Stimulated activated CD8-positive, alpha-beta memory T cell treated with anti-CD3 and anti-CD28 coated beads, Interleukin-4, amount 100 ng/mL, for 24 hours (primary cell): ENCODE measurements at places on chromosomes 16 and 17.

GRCh38 chr16:2825049-2825742 is 4.9 kb upstream of the ZG16B start:
- DNase-seq: no peak

DNA sequence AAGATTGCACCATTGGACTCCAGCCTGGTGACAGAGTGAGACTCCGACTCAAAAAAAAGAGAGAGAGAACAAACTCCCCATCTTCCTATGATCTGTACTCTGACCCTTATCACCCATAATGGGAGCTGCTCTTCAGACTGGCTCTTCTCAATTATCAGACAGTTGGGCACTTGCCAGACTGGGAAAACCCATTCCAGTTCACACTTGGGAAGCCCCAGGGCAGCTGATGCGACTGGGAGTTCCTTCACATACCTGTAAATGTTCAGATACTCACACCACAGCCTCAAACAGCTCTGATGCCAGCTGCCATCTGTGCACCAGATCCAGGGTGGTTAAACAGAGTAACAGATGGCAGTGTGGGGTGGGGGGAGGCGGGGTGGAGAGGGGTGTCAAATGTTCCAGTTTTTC is 23.8 kb upstream of the TMEM101 start:
- DNase-seq: no peak

GRCh38 chr17:2017274-2017941 is 7.7 kb downstream of the RTN4RL1 start:
- no peak for DNase-seq

DNA sequence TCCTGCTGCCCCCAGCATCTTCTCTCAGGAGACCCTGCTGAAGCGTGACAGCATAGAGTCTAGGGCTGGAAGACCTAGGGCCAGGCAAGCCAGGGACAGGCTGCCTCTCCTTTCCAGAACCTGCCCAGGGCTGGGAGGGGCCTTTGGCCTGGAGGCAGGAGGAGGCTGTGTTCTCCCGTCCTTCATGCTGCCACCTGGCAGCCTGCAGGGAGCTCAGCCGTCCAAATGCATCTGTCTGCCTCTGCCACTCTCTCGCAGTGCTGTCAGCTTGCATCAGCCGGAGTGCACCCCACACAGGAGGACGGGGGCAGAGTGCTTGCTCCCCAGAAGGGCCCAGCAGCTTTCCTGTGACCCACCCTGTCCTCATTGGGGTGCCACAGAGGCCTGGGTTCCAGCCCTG is 31.3 kb downstream of the ARHGAP23 start:
- DNase-seq: no peak

GRCh38 chr16:29662729-29663015 is 375 bp upstream of the SPN start:
- no peak for DNase-seq

DNA sequence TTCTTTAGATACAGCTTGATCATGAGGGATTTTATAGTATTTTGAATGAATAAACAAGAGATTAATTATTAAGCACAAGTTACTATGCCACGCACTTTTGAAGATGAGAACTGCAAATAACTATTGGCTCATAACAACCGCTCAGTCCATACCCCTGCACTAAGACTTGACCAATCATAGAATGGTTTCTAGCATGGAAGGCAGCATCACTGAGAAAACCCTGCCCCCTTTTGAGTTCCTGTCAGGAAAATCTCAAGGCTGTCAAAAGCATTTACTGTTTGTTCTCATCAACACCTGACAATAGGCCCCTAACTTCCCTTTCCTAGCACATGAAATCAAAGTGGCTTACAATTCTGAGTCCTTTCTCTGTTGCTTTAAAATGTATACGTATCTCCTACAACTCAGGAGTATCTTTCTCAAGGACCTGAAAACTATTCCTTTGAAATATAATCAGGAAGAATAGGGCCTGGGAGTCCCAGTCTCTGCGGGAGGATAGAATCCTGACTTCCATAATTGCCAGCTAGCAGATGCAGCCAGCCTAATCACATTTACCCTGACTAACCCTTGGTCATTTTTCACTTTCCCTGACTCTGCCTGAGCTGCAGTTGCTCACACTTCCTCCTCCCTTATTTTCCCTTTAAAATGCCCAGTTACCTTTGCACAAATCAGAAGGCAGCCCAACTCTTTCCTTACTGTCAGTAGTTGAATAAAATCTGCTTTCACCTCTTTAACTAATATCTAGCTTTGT is 9.1 kb upstream of the MMD start:
- no peak for DNase-seq

GRCh38 chr16:50521246-50521900 is 26.8 kb upstream of the NKD1 start:
- DNase-seq: no peak

- DNase-seq: no peak
Observed at GRCh38 chr17:260031-260791, 78.8 kb upstream of the DOC2B start.

DNA sequence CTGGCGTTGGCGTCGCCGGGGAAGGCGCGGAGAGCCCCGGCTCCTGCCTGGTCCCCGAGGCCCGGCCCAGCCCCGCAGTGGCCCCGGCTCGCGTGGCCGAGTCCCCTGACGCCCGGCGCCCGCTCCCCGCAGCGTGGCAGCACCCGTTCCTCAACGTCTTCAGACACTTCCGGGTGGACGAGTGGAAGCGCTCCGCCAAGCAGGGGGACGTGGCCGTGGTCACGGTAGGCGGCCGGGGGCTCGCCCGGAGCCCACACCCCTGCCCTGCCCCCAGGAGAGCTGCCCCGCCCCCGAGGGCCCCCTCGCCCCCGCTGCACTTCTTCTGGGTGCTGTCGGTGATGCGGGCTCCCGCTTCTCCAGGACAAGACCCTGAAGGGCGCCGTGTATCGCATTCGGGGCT is 466 bp downstream of the WDR90 start:
- DNase-seq: no peak

GRCh38 chr16:85162478-85163277 is 50.4 kb upstream of the CIBAR2 start:
- no peak for DNase-seq

GRCh38 chr16:83912519-83913244 is 13.8 kb downstream of the MLYCD start:
- no peak for DNase-seq

DNA sequence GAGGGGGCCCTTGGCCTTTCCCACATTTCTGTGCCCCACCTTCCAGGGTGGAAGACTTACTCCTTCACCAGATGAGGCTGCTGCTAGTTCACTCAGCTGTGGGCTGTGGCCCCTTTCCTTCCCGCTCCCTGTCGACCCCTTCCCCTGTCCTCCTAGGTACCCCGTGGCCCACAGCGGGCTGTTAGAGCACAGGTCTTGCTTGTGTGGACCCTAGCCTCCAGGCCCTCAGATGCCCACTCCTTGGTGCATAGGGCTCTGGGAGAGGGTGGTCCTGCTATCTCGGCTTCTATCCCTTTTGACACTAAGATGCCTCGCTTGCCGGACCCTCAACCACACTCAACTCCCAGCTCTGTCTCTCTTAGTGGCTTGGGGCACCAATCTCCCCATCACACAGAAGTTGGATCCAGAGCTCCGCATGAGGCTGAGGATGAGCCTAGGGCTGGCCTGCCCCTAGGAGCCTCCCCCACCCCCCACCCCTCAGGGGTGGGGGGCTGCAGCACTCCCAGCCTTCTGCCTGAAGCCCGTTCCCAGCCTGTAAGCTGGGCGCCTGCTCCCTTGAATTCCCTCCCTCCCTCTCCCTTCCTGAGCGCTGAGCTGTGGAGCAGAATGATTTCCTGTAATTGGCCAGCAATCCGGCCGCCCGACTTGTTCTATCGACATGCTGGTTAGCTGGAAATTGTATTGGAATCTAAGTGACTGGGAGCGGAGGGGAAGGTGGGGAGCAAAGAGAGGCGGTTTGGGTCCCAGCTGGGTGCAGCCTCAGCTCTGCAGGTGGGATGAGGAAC is 30.9 kb downstream of the DCAKD start:
- no peak for DNase-seq

DNA sequence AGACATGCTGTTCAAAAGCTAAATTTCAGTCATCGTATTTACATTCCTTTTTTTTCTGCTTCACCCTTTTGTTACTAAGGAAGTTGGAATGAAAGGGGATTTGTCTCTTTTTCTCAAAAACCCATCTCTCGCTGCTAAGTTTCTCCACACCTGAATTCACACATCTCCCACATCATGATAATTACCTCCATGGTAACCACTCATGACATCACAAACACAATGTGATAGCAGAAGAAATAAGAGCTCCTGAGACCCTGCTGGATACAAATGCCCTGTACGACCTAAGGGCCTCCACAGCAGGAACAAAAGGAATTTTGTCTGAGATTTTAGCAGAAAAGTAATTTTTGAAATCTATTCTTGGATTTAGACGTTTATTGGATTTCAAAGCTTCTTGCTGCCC is 82.6 kb upstream of the GNAO1 start:
- no peak for DNase-seq

- DNase-seq: no peak
Observed at GRCh38 chr16:86396901-86397311, 113.4 kb upstream of the FOXF1 start.

DNA sequence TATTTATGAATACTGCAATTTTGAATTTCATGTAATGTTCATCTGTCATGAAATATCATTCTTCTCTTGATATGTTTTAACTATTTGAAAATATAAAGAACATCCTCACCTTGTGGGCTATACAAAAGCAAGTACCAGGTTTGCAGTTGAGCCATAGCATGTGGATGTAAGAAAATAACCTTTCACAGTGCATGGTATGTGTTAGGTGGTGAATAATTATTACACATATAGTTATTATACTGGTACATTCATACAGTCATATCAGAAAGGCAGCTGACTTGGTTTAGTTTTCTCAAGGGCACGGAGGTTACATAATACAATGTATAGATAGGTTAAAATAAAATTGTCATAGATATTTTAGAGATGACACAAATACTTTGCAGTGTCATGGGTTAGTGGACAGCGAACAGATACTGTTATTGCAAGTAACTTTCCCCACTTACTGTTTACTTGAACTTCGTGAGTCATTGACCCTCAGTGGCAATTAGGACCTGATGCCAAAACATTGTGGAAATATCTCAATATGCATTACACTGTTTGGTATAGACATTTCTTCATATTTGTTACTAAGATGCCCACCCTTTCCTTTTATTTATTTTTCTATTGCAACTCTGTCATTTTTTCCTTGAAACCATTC is 445.4 kb upstream of the GOT2 start:
- no peak for DNase-seq

- no peak for DNase-seq
Observed at GRCh38 chr17:78821961-78822360, 18.7 kb downstream of the USP36 start.

GRCh38 chr17:40111221-40112128 is 10.3 kb upstream of the MSL1 start:
- DNase-seq: peak; percentile 48

DNA sequence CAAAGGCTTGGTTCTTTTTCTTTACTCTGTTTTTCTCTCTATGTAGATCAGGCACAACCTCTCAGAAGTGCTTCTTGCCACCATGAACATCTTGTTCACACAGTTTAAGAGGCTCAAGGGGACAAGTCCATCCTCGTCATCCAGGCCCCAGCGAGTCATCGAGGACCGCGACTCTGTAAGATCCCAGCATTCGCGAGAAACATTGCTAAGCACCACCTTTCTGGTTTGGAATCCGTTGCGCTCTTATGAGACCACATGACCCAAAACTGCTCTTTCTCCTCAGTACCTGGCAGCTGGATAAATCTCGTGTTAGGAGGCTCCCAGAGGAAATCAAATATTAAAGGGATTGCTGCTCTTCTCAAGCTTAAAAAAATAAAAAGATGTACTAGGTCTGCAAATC is 23.3 kb upstream of the SLC12A3 start:
- no peak for DNase-seq

GRCh38 chr17:50203604-50204345 is 2.3 kb upstream of the COL1A1 start:
- no peak for DNase-seq

- DNase-seq: no peak
Observed at GRCh38 chr16:70660672-70661350, 14.5 kb downstream of the IL34 start.

DNA sequence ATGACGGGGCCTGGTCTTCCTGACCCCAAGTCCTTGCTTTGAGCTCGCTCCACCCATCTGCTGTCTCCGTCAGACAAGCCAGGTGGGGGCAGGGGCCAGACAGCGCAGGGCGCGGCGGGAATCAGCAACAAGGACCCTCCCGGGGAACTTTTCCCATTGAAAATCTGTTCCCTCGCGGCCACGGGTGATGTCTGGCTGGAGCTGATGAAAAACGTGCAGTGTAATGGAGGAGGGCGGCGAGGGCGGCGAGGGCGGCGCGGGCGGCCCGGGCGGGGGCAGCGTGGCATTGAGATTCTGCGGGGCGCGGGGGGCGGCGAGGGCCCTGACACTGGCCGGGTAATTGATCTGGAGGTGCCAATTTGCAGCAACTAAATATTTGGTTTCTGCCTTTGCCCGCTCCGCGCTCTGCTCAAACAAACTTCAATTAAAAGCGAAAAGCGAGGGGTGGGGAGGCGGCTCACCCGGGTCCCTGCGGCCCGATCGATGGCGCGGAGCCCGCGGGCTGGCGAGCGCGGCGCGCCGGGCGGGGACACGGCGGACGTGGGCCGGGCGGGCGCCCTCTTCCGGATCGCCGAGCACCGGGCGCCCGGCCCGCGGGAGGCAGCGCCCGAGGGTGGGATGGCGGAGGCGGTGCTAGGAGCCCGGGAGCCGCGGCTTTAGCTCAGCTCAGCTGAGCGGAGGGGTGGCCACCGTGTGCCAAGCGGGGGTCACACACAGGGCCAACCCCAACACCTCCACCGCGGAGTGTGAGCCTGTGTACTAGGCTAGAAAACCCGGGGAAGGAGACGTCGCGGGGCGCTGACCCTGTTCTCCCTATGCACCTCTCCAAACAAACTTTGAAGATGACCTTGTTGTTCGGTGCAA is 32.4 kb downstream of the DCAKD start:
- DNase-seq: no peak

DNA sequence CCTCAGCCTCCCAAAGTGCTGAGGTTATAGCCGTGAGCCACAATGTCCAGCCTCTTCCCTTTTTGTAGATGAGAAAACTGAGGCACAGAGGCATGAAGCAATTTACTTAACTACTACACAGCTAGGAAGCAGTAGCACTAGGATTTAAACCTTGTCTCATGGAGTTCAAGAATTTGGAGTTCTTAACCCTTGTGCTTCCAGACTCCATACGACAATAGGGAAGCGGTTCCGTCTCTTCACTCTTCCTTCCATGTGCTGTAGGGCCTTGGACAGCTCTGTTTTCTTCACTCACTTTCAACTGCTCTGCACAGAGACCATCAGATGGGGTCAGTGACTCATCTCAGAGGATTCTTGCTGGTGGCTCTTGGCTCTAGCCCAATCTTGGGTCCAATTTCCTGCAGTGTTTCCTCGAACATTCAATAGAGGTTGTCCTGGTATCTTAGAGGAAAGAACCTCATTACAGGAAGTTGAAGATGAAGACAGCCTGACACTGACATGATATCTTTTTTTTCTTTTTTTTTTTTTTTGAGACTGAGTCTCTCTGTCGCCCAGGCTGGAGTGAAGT is 19.3 kb downstream of the ITGAL start:
- no peak for DNase-seq

DNA sequence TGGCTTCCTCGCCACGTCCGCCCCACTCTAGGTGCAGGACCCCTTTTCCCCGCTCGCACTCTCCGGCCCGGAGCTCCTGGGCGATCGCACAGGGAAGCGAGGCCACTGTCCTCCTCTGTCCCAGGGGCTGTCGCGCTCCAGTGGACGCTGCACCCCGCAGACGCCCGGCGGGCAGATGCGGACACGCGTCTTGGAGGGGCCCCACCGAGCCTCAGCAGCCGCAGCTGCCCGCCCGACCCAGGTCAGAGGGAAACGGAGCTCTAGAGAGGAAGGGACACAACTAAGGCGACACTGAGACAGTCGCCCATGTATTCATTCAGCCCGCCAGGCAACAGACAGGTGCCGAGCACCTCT is 726 bp upstream of the SLC13A5 start:
- no peak for DNase-seq
